ENCODE measurements at places on chromosomes 7 and 10. TPM values are rescaled to one million over a fixed set of nuclear protein-coding genes. Genes with fewer than 3 reads are reported as not detected.

GRCh38 chr7:21939858-21940372 lies 5.8 kb downstream of the CDCA7L start:
- DNase-seq: no peak

- DNase-seq: no peak
Measured at GRCh38 chr10:124510759-124511158, 49.1 kb downstream of the LHPP start.

- DNase-seq: no peak
Measured at GRCh38 chr10:86579883-86580520, 58.4 kb upstream of the WAPL start.

DNA sequence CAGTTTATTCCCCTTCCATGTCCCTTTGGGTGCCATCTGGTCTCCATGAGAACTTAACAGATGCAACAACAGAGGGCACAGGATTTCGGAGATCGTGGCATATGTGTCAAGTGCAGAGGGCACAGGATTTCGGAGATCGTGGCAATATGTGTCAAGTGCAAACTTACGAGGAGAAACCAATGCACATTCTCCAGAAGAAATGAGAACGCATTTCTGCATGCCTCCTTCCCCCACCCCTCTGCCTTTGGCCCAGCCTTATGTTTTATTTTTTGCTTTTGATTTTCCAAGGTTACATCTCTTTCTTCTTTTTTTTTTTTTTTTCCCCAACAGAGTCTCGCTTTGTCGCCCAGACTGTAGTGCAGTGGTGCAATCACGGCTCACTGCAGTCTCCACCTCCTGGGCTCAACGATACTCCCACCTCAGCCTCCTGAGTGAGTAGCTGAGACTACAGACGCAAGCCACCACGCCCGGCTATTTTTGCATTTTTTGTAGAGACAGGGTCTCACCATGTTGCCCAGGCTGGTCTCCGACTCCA lies 586 bp upstream of the ANKRD26 start:
- DNase-seq: no peak

GRCh38 chr7:40211276-40212003 lies 76.6 kb downstream of the SUGCT start:
- no peak for DNase-seq

DNA sequence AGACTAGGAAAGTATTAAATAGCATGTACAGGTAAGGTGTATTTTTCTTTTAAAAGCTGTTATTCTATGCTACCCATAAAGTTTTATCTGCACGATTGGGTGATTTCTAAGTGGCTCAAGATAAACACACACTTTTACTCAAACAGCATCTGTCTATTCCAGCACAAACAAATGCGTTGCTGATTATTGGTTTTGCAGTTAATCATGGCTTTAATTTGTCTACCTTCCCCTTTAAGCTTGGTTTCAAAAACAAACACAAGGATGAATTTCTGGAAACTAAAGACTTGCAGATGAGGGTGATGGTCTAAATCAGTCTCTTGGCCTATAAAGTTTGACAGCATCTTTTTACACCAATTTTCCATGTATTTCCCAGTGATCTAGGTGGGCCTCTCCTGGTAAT lies 94.2 kb downstream of the NRP1 start:
- DNase-seq: no peak

- no peak for DNase-seq
Measured at GRCh38 chr10:70432561-70433263, 8.8 kb downstream of the NODAL start.

DNA sequence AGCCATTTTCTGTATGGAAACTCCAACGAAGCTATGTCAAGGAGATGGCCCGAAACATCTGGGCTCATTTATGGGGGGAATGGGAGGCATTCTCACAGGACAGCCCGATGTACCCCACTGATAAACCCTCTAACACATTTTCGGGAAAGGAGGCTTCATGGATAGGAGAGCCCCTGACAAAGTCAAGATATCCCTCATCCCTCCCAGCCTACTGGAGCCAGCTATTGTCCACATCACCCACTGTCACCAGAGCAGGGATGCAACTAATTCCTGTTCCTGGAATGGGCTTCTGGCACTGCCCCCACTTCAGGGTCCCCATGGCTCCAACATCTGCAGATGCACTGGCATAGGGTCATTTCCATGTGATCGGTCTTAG lies 98.2 kb upstream of the BMPER start:
- DNase-seq: no peak

- DNase-seq: no peak
Measured at GRCh38 chr7:94943134-94943533, 35.7 kb downstream of the PPP1R9A start.

GRCh38 chr7:90689260-90689659 lies 93.1 kb downstream of the CDK14 start:
- no peak for DNase-seq

- no peak for DNase-seq
Measured at GRCh38 chr7:5671046-5671445, 110.4 kb downstream of the RNF216 start.

DNA sequence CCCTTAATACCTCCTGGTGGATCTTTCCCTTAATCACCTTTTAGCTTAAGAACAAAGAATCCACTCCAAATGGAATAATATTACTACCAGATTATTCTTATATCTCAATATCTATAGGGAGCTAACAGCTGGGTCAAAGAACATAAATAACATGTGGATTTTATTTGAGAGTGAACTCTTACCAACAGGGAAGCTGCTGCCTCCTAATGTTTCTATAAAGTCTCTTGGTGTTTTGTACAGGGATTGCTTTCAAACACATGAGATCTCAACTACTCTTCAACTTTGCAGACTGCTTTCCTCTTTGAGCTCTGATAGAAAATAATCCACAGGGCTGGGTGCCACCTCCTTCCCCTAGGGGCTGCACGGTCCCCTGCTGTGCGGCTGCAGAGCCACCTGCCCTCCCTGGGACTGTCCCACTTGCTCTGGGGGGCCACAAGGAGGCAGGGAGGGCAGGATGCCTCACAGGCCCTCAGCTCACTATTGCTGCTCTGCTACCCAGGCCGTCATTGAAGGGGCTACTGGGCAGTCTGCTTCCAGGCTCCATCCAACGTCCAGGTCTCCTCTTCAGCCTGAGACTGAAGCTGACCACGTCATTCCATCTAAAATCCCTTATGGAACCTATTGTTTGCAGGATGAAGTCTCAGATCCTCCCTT lies 191.2 kb downstream of the CXCL12 start:
- no peak for DNase-seq

- DNase-seq: no peak
Measured at GRCh38 chr10:100782461-100783244, 37.3 kb downstream of the PAX2 start.

- DNase-seq: no peak
Measured at GRCh38 chr10:15541376-15541775, 170.3 kb upstream of the FAM171A1 start.

DNA sequence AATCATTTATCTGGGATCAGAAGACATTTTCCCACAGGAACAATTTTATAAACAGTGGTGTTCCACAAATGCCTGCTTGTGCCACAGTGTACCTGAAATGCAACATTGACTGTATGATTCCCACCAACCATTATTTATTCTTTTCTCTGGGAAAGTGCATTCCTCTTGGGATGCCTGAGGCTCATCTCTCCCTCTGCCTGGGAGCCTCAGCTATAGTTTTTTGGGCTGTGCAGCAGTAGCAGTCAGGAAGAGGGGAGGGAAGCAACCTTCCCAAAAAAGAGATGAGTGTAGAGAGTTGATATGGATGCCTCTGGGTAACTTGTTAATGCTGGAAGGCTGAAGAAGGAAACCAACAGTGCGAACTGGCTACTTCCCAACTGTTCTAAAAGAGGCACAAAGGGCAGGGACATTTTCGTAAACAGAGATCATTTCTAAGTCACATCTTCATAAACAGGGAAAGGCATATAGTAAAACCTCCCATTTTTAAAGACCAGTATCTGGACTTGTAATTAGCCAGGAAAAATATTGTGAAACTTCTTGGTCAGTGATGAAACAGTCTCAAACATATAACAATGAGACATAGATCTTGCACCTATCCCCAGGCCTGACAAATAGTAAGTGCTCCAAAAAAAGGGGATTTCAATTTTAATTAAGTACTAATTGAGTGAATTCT lies 1.4 kb upstream of the CALD1 start:
- no peak for DNase-seq

GRCh38 chr7:50391386-50391785 lies 58.8 kb downstream of the FIGNL1 start:
- DNase-seq: no peak

DNA sequence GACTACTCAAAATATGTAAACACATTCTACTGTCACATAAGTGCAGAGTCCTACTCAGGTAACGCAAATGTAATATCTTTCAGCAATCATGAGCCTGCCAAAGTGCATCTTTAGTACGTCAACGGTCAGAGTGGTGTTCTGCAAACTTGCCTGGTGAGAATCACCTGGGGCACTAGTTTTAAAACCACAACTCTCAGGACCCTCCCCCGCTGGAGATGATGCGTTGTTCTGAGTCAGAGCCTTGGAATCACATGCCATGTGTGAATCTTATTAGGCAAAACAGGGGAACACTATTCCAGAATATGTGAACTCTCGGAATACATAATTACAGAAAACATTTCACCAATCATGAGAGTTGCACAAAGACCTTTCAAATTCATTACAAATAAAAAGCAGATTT lies 115.7 kb downstream of the TPK1 start:
- no peak for DNase-seq

DNA sequence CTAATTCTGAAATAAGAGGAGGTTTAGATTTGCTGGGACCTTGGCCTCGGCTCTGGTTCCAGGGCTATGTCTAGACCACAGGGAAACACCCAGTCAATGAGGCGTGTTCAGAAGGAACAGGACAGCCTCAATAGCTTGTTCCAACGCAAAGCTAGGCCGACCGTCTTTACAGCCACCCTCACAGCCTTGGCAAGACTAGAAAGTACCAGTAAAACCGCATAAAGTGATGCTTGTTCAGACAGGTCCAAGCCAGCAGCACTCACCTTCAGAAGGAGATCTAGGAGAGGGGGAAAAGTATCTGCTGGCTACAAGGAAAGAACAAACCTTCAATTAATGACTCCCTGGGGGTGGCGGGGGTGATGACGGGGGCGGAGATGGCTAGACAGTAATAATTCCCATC lies 50.1 kb upstream of the LMTK2 start:
- no peak for DNase-seq

- no peak for DNase-seq
Measured at GRCh38 chr7:140239653-140239935, 62.8 kb upstream of the KDM7A start.

DNA sequence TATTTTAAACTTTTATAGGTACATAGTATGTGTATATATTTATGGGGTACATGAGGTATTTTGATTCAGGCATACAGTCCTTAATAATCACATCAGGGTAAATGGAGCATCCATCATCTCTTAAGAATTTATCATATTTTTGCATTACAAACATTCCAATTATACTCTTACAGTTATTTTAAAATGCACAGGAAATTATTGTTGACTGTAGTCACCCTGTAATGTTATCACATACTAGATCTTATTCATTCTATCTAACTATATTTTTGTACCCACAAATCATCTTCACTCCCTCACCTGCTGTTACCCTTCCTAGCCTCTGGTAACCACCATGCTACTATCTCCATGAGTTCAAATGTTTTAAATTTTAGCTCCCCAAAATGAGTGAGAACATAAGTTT lies 56.3 kb upstream of the FAM3C start:
- DNase-seq: no peak

DNA sequence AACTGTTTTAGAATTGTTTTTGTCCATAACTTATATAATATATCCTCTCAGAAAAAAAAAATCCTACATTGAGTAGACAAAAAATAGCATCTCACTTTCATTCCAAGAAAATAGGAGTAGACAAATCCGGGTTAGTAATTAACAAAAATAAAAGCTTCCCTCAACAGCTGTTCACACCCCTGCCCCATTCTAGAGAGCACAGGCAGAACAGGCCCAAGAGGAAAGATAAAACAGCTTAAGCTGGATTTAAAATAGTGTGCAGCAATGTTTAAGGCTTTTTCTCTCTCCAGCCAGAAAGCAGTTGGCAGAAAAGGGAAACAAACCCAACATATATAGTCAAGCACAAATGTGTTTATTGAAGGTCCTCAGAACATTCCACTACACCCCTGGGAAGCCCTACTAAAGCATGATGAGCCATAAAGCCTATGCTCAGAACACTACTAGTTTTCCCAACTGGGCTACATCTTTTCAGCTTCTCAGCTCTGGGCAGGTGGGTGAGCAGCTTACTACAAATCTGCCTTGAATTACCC lies 189.9 kb downstream of the MTERF1 start:
- DNase-seq: no peak

- no peak for DNase-seq
Measured at GRCh38 chr10:131978366-131978765, 3.4 kb downstream of the BNIP3 start.

GRCh38 chr10:70954381-70955176 lies 66.2 kb upstream of the PCBD1 start:
- DNase-seq: no peak

GRCh38 chr10:27535317-27535716 lies 31.2 kb downstream of the RAB18 start:
- no peak for DNase-seq

DNA sequence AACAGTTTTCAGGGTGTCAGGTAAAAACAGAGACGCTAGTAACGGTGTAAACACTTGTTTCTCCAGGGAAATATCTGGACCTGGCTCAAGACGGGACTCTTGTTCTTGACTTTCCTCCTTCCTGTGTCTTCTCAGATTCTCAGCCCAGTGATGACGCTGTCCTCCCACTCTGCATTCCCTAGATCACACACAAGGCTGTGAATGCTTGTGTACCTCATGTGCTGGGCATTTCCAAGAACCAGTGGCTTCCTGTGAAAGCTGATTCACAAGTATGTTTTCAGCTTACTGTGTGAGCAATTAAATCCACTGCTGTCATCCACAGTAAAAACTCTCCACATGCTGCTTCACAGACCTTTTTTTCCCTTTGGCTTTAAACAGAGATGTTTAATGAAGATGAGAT lies 193.8 kb upstream of the DPP6 start:
- DNase-seq: no peak

GRCh38 chr10:64033711-64034110 lies 512.5 kb downstream of the REEP3 start:
- DNase-seq: no peak

IFIT2 gene
- total RNA-seq: 11.8 TPM

EXOSC1 gene
- 33.8 TPM for total RNA-seq

TEX47 gene
- not detected for total RNA-seq

CCL24 gene
- 0.92 TPM for total RNA-seq

NYAP1 gene
- 1.2 TPM for total RNA-seq

CEP55 gene
- 1.3 TPM for total RNA-seq

IDI2 gene
- not detected for total RNA-seq

SPDYE6 gene
- not detected for total RNA-seq

ACSM6 gene
- total RNA-seq: not detected

KIF5B gene
- total RNA-seq: 149 TPM

AGR3 gene
- 50.9 TPM for total RNA-seq

NEBL gene
- 15.0 TPM for total RNA-seq

CHCHD2 gene
- 293 TPM for total RNA-seq

LRRC61 gene
- total RNA-seq: 11.7 TPM

CDK14 gene
- total RNA-seq: 70.3 TPM

ETV1 gene
- 136 TPM for total RNA-seq
